ENCODE measurements at places on chromosomes 16 and 17. TPM values are rescaled to one million over a fixed set of nuclear protein-coding genes. Genes with fewer than 3 reads are reported as not detected.

DNA sequence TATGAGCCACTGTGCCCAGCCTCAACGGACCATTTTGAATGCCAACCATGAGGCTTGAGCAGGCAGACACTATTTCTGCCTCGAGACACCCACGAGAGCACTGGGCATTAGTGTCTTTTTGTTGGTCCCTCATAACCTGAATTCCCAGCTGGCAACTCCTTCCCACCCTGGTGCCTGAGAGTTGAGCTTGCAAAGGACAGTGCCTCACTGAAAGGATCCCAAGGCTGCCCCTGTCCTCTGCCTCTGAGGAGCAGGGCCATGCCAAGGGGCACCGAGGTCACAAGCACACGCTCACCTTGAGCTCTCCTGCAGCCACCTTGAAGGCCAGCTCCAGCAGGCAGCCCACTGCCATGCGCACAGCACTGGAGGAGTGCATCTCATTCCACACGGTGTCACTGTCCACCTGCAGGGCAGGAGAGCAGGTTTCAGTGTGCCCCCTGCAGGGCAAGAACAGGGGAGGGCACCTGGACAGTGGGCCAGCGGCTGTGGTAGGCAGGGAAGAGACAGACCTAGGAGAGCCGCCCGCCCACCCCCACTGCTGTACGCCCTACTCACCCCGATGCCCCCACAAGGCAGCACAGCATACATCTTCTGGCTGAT, 12.8 kb downstream of the G6PC3 start:
- DNase-seq = no peak
- peaks cover 99% of the 10 kb centered on the region for H3K36me3 ChIP-seq
- H3K27ac ChIP-seq = no peak overlapping the region
- H3K4me3 ChIP-seq = no peak overlapping the region
- no peaks in the 10 kb centered on the region for H3K27me3 ChIP-seq

DNA sequence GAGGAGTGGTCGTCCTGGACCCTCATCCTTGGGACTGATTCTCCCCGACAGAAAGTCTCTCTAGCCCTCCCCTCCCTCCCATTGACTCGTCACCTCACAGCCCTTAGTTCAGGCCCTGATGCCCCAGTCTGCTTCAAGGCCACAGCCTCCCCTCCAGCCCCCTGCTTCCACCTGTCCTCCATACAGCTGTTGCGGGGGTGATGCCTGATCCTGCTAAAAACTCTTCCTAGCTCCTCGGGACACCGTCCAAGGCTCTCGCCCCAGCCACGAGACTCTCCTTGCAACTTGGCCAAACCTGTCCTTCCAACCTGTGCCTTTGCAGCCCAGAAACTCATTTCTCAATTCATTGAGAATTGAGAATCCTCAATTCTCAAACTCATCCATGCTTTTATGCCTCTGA, 6.8 kb downstream of the STAC2 start:
- no peak for DNase-seq
- no peaks in the 10 kb centered on the region for H3K27me3 ChIP-seq
- H3K4me3 ChIP-seq = no peak overlapping the region
- no peaks in the 10 kb centered on the region for H3K4me1 ChIP-seq

GRCh38 chr17:5364696-5365095, 54.8 kb downstream of the NUP88 start:
- H3K27ac ChIP-seq = no peak overlapping the region
- H3K4me1 ChIP-seq = peaks cover 3% of the 10 kb centered on the region
- DNase-seq = no peak
- no peak overlapping the region for H3K4me3 ChIP-seq

DNA sequence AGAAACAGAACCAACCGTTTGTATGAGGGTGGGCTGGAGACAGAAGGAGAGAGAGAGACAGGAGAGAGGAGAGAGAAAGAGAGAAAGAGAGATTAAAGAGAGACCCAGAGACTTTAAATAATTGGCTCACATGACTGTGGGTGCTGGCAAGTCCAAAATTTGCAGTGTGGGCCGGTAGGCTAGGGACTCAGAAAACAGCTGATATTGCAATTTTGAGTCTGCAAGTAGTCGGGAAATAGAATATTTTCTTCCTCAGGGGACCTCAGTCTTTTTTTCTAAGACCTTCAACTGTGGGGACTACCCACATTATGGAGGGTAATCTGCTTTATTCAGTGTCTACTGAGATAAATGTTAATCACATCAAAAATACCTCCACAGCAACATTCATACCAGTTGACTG, 1439.0 kb downstream of the CDH11 start:
- no peak for DNase-seq
- H3K4me1 ChIP-seq = no peaks in the 10 kb centered on the region
- no peak overlapping the region for H3K4me3 ChIP-seq

DNA sequence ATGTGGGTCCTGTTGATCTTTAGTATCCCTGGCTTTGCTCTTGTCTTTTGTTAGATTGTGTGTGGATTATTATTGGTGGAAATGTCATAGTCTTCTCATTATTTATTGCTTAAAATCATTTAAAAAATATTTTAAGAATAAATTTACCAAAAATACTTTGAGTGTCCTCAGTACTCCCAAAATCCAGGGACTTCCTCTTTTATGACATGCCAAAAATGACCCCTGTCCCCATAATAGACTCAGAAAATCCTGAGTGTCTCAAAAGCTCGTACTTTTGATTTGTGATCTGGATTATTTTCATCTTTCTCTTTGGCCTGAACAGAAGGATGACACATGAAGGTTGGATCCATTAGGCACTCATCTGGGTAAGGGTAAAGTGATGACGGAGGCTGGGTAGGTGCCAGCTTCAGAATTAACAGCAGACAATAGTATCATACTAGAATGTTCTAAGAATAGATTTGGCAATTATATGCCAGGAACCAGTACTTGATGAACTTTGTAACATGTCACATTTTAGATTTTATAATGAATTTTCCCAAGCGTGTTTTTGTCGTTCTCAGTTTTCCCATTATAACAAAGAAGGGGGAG, 602.2 kb upstream of the CDH8 start:
- H3K4me1 ChIP-seq = no peaks in the 10 kb centered on the region
- H3K27me3 ChIP-seq = no peaks in the 10 kb centered on the region
- no peak for DNase-seq
- no peak overlapping the region for H3K4me3 ChIP-seq

DNA sequence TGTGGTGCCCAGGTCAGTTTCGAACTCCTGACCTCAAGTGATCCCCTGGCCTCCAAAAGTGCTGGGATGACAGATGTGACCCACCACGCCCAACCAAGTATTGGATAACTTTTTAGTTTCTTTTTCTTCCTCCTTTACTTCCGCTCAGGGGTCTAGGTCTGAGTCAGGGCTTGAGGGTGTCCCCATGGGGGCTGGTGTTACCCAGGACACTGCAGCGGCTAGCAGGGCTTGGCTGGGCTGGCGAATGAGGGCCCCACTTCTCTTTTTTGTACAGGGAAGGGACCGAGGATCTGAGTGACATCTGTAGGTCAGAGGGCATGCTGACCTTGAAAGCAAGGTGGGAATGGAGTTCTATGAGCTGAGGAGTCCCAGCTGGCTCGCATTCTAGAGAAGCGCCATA, 24.9 kb downstream of the RAB11FIP3 start:
- no peak for DNase-seq
- H3K4me3 ChIP-seq = no peak overlapping the region
- no peaks in the 10 kb centered on the region for H3K36me3 ChIP-seq
- H3K27me3 ChIP-seq = no peaks in the 10 kb centered on the region
- H3K4me1 ChIP-seq = peaks cover 11% of the 10 kb centered on the region

DNA sequence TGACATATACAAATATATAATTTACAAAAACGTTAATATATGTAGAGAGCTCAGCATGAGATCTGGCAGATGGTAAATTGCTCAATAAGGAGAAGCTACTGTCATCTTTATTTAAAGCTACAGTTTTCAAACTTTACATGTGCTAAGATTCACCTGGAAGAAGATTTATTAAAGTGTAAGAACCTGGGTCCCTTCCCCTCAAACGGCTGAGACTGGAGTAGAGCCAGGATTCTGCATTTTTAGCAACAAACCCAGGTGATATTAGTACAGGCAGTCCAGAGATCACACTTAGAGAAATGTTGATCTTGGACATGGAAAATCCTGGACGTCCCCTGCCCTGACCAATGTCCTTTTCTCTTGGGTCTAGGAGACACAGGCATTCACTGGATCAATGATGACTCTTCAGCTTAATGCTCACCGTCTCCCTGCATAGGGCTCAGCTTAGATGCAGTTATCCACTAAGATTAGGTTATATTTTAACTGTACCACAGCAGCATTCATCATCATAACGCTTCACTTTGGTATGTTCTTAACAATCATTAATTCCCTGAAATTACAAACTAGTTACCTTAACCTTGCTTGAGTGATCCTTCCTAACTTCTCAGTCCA, 20.4 kb downstream of the CDR2 start:
- H3K4me1 ChIP-seq = peaks cover 4% of the 10 kb centered on the region
- H3K27ac ChIP-seq = no peak overlapping the region
- no peak for DNase-seq
- peaks cover 22% of the 10 kb centered on the region for H3K36me3 ChIP-seq
- H3K27me3 ChIP-seq = no peaks in the 10 kb centered on the region

DNA sequence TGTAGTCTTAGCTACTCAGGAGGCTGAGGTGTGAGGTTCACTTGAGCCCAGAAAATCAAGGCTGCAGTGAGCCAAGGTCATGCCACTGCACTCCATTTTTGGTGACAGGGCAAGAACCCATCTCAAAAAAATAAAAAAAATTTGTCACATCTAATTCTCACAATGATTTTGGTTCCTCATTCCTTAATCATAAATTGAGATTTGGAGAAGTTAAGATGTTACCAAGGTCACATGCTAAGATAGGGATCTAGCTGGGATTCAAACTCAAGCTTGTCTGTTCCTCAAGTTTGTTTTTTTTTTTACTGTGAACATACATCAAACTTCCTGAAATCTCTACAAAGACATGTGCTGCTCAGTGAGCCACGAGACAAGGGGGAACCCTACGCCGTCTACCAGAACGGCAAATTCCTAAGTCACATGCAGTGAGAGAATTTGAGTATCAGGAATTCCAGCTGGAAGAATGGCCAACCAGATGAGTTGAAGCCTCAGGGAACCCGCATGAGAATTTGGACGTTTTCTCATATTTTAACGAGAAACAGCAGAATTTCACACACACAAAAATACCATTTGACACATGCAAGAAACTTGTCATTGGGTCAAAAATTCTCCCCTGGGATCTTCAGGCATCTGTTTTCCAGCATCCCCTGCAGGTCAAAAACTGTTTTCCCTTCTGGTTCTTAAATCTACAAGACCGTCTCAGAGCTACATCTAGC, 414.1 kb upstream of the GOT2 start:
- no peaks in the 10 kb centered on the region for H3K27me3 ChIP-seq
- H3K4me1 ChIP-seq = no peaks in the 10 kb centered on the region
- peak; percentile 14 for DNase-seq
- no peaks in the 10 kb centered on the region for H3K36me3 ChIP-seq
- H3K4me3 ChIP-seq = no peak overlapping the region
- no peak overlapping the region for H3K27ac ChIP-seq

- H3K4me1 ChIP-seq = no peaks in the 10 kb centered on the region
- H3K27me3 ChIP-seq = no peaks in the 10 kb centered on the region
These were observed 1436.1 kb upstream of the GOT2 start for GRCh38 chr16:60170196-60170595.

DNA sequence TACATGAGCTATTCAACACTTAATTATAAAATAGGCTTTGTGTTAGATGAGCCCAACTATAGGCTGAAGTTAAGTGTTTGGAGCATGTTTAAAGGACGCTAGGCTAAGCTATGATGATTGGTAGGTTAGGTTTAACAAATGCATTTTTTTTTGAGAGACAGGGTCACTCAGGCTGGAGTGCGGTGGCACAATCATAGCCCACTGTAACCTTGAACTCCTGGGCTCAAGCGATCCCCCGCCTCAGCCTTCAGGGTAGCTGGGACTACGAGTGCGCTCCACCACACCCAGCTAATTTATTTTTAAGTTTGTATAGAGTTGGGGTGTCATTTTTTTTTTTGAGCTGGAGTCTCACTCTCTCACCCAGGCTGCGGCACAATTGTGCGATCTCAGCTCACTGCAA, 19.3 kb upstream of the GPRC5C start:
- H3K27me3 ChIP-seq = no peaks in the 10 kb centered on the region
- no peak for DNase-seq
- no peak overlapping the region for H3K27ac ChIP-seq
- H3K36me3 ChIP-seq = no peaks in the 10 kb centered on the region
- no peak overlapping the region for H3K4me3 ChIP-seq

GRCh38 chr17:38915639-38915995, 9.8 kb upstream of the LASP1NB start:
- H3K4me1 ChIP-seq = peaks cover 65% of the 10 kb centered on the region
- DNase-seq = peak; percentile 2
- H3K27me3 ChIP-seq = no peaks in the 10 kb centered on the region
- no peak overlapping the region for H3K27ac ChIP-seq

- H3K27ac ChIP-seq = no peak overlapping the region
- peaks cover 40% of the 10 kb centered on the region for H3K4me1 ChIP-seq
- DNase-seq = no peak
- H3K27me3 ChIP-seq = no peaks in the 10 kb centered on the region
- H3K36me3 ChIP-seq = no peaks in the 10 kb centered on the region
These were observed 10.1 kb downstream of the TMEM238L start for GRCh38 chr17:10793816-10794215.

DNA sequence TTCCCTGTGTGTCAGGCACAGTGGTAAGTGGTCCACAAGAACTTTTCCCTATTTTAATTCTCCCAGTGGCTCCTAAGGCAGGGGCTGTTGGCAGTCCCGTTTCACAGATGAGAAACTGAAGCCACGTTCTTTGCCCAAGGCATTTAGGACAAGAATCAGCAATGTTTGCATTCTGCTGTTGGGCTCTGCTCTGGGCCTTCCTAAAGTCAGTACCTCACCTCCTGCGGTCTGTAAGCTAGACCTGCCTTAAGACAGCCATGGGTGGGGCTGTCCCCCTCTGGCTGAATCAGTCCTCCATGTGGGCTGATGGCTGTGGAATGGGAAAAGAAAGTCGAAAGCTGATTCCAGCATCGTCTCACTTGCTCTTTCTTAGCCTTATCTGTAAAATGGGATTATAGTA, 304.8 kb downstream of the MAF start:
- no peak overlapping the region for H3K4me3 ChIP-seq
- no peak overlapping the region for H3K27ac ChIP-seq
- no peaks in the 10 kb centered on the region for H3K4me1 ChIP-seq
- no peaks in the 10 kb centered on the region for H3K27me3 ChIP-seq
- no peak for DNase-seq

HOXB4 gene
- 1.2 TPM for total RNA-seq

IGSF6 gene
- total RNA-seq = 0.60 TPM

GRB7 gene
- total RNA-seq = 0.21 TPM

KRT31 gene
- not detected for total RNA-seq

MYH1 gene
- not detected for total RNA-seq

NDUFAF8 gene
- total RNA-seq = 27.8 TPM

EVPLL gene
- not detected for total RNA-seq

YBX2 gene
- under 0.01 TPM for total RNA-seq

GPR179 gene
- 0.21 TPM for total RNA-seq

ALKBH5 gene
- total RNA-seq = 110 TPM

All from tibial nerve (tissue), 4 donors.